Left ventricle myocardium superior (tissue), 1 donor: ENCODE measurements at places on chromosomes 16 and 17.

DNA sequence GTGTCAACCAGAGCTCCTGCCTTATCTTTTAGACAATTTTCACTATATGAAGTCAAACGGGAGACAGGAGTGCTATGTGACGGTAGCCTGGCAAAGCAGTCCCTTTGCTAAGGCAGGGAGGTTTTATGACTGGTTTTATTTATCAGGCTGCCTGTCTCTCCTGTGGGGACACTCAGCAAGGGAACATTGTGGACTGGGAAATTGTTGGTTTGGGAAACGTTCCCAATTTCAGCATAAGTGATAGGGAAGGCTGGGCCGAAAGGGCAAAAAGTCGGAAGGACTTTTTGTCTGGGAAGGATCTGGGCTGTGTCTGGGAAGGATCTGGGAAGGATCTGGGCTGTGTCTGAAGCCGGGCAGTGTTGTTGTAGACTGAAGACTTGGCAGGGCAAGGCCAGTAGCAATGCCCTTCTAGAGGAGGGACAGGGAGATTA lies 211.2 kb downstream of the PARN start:
- DNase-seq: no peak

GRCh38 chr17:82458885-82459424 lies 414 bp downstream of the NARF start:
- peak; percentile 59 for DNase-seq

- peak; percentile 95 for DNase-seq
Observed at GRCh38 chr16:29290631-29291247, 115.8 kb downstream of the NPIPB11 start.

DNA sequence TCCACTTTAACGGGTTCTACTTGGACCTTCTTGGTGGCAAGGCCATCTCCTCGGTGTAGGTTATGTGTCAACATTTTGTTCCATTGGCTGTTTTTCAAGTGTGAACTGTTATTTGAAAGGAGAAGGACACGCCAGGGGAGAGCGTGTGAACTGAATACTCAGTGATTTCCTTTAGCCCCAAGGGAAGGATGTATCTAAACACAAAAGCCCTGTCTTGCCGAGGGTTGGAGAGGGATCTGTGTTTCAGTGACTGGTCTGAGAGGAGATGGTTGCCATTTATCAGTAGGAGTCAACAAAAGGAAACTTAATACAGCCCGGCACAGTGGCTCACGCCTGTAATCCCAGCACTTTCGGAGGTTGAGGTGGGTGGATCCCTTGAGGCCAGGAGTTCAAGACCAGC lies 50.0 kb downstream of the USP10 start:
- DNase-seq: no peak

DNA sequence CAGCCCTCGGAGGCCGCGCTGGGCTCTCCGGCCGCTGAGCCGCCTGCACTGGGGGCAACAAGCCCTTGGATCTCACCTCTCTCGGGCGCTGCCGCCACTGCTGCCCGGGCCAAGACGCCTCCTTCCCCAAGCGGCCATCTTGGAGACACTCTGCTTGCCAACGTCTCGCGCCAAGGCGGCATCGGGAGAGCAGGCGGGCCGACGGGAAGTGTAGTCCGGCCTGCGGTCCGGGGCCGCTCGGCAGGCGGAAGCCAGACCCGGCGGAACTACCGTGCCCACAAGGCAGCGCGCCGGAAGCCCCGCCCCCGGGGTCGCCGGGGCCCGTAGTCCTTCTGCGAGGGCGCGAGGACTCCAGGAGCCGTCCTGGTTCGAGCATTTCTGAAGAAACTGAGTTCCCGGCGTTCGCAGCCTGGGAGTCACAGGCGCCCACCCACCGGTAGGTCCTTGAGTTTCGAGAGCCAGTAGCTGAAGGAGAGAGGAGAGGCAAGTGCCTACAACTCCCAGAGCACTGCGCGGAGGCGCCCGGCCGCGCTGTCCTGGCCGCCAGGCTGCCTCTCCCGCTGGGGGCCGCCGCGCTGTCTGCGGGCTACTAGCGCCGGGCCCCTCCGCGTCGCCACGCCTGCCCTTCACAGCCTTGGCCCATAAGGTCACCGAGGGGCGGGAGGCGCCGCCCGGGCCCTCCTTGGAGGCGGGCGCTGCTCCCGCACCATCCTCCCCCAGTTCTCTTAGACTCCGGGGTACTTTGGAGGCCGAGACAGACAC lies at the start of gene TMEM11:
Gene TMEM11 (minus strand): TSS at position 147 of the 762 bp plus-strand sequence. CDS start 9 bp downstream, at position 138.
- DNase-seq: peak; percentile 99
